Tongue (tissue), 3 donors: ENCODE measurements at places on chromosomes 2 and 18.
A peak's percentile ranks its signal among the peaks of the same experiment; 100 is the strongest.

- DNase-seq: no peak
Observed at GRCh38 chr18:21054252-21054821, 57.3 kb downstream of the ROCK1 start.

GRCh38 chr18:58998401-58999203, 133.9 kb downstream of the ZNF532 start:
- peak; percentile 51 for DNase-seq

- DNase-seq: peak; percentile 28
Observed at GRCh38 chr2:130963849-130964793, 127.4 kb downstream of the ARHGEF4 start.

DNA sequence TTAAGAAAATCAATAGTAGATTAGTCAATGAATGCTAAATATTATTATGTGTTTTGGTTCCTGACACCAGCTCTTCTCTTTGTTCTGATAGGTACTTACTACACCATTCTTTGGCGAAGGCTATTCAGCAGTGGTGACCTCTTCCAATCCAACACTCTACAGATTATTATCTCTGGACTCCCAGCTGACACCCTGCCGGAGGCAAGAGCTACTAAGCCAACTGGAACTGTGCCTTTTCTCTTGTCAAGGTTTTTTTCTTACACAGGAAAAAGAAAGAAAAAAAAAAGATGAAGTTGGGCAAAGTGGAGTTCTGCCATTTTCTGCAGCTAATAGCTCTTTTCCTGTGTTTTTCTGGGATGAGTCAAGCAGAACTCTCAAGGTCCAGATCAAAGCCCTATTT, 11.7 kb downstream of the CDH7 start:
- DNase-seq: no peak

DNA sequence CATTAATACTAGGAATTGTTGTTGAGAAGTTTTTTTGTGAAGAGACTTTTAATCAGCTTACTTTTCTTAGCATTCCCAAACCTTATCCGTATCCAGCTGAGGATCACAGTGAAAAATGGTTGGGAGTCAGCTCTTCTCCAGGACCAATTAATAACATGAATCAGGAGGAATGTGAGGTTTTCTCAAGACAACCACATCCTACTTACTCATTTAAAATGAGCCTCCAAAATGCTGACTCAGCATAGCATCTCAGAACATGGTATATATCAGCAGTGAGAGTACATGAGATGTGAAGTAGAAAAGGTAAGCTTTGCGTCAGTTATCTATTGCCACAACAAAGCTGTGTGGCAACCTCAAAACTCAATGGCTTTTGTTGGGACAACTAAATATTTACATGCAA, 140.3 kb downstream of the NRP2 start:
- DNase-seq: no peak

- DNase-seq: no peak
Observed at GRCh38 chr2:158782136-158782535, 13.0 kb upstream of the DAPL1 start.

- DNase-seq: no peak
Observed at GRCh38 chr2:44970846-44971450, 29.4 kb downstream of the SIX3 start.

DNA sequence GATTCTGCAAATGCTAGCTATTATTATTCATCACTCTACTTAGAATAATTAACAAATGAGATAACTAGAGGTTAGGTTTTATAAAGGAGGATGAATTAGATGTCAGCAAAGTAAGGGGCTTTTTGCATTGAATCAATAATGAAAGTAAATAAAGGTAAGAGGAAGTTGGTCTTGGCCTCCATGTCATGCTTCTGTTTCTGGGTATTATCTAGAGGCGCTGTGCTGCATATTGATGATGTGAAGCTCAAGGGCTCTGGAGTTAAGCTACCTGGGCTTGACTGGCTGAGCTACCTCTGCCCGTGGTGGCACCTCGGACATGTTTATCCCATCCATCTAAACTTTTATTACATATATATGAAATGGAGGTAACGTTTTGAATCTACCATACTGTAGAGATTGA, 350.9 kb downstream of the PARD3B start:
- DNase-seq: no peak

DNA sequence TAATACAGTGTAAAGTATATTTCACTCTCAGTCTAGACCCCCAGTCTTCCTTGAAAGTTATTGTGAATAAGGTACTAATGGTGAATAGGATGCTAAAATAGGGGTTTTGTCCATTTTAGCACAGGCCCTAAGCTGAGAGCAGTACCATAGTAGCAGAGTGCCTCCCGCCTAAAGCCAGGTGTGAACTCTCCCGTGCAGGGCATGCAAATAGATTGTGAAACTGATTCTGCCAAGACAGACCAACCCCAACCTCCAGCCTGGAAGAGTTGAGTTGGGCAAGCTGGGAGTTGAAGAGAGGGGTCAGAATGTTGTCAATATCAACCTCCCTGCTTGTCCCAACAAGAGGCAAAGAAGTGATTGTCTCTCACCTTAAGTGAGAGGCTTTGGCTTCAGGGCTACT, 97.4 kb upstream of the CYRIA start:
- no peak for DNase-seq

GRCh38 chr2:73292906-73293533, 328 bp downstream of the EGR4 start:
- DNase-seq: no peak

DNA sequence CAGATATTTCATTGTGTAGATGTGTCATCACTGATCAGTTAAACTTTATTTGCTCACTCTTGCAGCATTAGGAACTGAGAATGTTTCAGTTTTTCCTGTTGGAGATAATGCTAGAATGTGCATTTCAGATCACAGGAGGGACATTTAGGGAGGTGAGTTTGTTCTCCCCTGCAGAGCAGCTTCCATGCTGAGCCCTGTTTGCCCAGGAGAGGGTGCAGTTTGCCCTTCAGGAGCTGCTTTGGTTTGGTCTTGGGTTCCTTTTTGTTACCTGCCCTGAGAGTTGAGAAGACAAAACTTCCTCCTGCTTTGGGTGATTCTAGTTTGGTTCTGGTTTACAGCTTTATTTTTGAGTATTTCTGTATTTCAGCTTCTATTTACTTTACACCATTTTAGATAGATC, 49.9 kb downstream of the DGKD start:
- DNase-seq: no peak

DNA sequence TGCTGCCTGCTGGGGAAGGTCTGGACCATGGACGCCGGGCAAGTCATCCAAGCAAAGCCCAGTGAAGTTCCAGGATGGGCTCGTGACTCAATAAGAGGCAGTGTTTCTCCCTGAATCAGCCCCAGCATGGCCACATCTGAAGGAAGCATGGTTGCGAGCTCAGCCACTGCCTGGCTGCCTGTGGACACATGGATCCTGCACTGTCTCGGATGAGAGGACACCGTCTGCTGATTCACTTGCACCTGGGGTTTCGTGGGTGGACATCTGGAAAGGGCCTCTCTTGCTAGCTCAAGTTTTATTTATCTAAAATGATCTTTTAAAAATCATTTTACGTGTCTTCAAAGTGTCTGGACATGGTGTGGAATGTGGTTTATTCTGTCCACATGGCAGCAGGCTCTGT, 224.8 kb upstream of the FN1 start:
- DNase-seq: no peak

DNA sequence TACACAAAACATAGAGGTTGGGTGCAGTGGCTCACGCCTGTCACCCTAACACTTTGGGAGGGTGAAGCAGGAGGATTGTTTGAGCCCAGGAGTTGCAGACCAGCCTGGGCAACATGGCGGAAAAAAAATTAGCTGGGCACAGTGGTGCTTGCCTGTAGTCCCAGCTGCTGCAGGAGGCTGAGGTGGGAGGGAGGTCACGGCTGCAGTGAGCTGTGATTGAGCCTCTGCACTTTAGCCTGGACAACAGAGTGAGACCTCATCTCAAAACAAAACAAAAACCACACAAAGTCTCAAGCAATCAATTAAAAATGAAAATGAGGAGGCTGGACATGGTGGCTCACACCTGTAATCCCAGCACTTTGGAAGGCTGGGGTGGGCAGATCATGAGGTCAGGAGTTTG, 4.9 kb downstream of the NOP58 start:
- DNase-seq: no peak

- DNase-seq: no peak
Observed at GRCh38 chr18:58315739-58316215, 271.8 kb downstream of the NEDD4L start.

GRCh38 chr2:10517351-10518043, 69.4 kb upstream of the ODC1 start:
- no peak for DNase-seq

DNA sequence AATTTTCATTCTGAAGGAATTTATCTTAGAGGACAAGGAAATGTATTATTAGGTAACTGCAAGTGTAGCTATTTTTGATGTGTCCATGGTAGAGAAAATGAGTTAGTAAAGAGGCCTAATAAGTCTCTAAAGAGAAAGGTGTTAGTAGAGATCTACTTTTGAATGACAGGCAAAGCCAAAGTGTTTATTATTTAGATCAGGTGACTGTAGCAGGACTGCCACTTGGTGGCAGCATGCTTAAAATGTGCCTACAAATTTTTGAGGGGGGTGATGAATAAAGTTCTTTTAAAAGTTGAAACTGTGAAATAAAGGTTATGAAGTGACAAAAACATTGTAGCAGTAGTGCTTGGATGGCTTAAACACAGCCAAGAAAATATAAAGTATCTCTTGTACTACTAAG, 421.5 kb upstream of the MEIS1 start:
- DNase-seq: no peak

DNA sequence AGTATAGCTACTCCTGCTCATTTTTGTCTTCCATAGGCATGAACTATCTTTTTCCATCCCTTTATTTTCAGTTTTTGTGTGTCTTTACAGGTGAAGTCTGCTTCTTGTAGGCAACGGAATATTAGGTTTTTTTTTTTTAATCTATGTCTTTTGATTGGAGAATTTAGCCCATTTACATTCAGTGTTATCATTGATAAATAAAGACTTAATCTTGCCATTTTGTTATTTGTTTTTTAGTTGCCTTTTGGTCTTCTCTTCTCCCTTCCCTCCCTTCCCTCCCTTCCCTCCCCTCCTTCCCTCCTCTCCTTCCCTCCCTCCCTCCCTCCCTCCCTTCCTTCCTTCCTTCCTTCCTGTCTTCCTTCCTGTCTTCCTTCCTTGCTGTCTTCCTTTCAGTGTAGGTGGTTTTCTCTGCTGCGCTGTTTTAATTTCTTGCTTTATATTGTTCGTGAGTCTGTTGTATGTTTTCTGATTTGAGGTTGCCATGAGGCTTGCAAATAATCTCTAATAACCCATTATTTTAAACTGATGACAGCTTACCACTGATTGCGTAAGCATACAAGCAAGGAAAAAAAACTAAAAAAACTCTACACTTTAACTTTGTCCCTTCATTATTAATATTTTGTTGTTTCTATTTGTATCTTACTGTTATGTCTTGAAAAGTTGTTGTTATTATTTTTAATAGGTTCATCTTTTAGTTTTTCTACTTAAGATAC, 353.8 kb downstream of the PARD3B start:
- DNase-seq: no peak

DNA sequence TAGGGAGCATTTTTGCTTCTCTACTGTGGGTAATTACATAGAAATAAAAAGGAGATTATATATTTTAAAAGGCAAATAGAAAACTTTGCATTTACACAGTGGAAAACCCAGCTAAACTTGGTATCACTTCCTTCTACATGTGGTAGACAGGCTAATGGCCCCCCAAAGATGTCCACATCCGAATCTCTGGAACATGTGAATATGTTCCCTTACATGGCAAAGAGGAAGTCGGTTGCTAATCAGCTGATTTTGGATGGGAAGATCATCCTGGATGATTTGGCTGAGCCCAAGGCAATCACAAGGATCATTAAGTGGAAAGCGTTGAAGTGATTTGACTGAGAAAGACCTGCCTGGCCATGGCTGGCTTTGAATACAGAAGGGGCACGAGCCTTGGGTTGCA, 26.2 kb downstream of the CREG2 start:
- DNase-seq: no peak

DNA sequence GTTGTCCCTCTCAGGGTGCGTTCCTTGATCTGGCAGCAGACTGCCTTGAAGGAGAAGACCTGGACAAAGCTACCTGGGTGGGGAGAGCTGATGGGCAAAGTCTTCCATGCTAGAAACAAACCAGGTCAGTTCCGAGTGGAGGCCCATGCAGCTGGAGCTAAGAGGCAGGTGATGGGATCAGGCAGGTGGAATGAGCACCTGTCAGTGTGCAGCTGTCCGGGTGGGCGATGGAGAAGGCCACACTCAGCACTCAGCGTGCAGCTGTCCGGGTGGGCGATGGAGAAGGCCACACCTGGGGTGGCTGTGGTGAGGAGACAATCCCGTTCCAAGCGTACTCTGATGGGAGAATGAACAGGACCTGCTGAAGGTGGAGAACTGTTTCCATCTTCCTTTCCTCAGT, 237.3 kb upstream of the MYT1L start:
- DNase-seq: no peak

- DNase-seq: peak; percentile 88
Observed at GRCh38 chr2:195659982-195660890, 3.2 kb downstream of the SLC39A10 start.

DNA sequence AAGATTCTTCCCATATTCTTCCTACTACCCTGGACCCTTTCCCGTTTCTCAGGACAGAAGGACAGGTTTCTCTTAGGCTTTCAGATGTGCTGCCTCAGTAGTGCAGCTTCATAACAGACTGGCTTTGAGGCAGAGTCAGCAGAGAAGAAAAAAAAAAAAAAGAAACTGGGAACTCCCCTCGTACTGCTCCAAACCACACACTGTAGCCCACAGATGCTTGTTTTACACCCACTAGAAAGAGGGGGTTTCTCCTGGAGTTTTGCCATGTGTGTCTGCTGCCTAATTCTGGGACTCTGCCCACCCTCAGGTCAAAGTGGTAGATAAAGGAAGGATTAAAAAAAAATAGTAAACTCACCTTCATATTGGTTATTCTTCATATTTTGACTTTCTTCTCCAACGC, 95.9 kb downstream of the NCOA1 start:
- no peak for DNase-seq
